ENCODE measurements at places on chromosomes 4 and X.

DNA sequence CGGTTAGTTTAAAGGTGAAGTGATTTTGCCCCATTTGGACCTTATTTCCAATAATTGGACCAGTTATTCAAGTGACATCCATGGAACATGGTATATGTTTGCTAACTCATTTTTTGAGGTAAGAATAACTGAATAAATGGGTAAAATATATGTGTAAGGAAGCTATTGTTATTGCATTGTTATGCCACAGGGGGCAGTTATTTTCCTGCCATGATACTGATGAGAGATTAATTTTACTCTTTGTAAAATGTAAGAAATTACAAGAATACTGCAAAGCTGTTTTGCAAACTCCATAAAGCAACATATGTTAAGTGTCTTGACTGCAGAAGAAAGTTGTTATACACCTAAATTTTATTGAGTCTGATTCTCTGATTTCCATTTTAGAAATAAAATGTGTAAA is 114.0 kb downstream of the IL1RAPL1 start:
- no peak for DNase-seq

GRCh38 chrX:27968352-27968751 is 12.9 kb downstream of the DCAF8L1 start:
- DNase-seq = no peak

DNA sequence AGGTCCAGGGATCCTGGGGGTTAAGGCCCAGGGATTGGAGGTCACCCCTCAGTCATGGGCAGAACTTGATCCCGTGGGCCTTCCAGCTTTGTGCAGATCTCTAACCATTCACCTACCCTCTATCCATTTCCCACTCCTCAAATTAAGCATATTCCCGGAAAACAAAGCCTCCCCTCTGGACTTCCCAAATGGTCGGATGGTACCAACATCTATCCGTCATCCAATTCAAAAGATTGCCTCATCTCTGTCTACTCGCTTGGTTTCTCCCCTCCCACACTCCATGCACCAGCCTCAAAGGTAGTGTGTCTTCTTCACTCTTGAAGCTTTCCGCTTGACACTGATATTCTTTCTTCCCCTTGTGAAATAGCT is 473 bp upstream of the BCLAF3 start:
- DNase-seq = no peak

GRCh38 chr4:36088542-36088941 is 155.8 kb downstream of the ARAP2 start:
- DNase-seq = no peak

DNA sequence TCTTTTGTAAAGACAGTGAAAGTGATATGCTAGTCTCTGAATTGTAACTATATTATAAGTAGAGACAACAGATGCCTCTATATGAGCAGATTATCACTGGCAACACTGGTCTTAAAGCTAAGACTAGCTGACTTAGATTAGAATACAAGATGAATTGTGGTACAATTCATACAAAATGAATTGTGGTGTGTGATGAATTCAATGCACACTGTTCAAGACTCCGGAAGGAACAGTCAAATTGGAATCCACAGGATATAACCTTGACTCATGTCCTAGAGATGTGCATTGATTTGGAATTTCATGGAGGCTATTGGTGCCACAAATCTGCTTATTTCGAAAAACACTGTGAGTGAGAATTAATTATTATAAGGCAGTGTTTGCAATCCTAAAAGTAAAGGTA is 701.8 kb downstream of the PCDH7 start:
- DNase-seq = no peak

- DNase-seq = peak; percentile 85
Observed at GRCh38 chr4:69910016-69910782, 20.7 kb upstream of the CSN1S1 start.

DNA sequence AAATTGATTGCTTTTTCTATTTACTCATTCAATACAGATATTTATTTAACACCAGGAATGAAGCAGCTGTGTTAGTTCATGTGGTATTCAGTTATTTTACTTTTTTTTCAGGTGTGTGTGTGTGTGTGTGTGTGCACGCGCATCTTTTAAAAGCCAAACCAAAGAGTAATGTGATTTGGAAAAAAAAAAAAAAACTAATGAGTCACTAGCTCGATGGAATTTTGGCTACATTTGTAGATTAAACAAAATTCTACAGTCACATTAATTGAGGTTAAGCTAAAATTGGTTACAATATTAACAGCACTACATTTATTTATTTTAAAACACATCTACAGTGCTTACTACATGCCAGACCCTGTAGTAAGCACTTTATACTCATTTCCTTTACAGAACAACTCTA is 66.8 kb downstream of the HHIP start:
- peak; percentile 68 for DNase-seq

DNA sequence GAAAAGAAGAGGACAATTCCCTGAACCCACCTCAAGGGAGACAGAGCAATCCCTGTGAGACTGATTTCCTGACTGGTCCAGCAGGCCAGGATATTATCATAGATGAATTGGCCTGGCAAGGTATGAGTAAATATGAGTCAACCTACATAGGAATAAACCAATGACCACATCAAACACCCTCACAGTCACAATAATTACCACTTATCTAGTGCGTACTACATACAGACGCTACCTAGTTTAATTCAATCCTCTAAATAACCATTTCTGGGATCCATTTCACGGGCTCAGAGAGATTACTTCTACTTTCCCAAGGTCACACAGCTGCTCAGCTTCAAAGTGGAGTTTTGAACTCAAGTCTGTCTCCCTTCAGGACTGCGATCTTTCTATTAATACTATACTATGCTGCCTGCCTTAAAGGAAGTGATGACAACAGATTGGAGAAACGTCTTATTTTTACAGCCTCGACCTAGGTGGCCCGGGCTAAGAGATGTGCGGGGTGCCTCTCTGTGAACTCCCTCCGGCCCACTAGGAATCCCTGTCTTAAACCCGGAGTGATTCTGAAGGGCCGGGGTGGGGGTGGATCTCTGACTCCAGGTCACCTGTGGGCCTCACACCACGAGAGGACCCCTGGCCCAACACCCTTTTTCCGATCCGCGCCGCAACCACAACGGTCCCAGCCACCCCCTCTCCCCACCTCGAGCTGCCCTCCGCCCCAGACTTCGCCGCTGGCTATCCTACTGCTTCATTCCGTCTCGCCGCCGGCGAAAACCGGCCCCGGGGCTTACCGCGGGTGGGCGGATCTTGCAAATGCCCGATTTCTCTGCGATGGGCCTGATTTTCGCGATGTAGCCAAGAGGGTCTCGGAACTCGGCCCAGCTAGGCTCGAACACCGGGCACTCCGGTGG is 800 bp downstream of the KDM5C start:
- peak; percentile 62 for DNase-seq

DNA sequence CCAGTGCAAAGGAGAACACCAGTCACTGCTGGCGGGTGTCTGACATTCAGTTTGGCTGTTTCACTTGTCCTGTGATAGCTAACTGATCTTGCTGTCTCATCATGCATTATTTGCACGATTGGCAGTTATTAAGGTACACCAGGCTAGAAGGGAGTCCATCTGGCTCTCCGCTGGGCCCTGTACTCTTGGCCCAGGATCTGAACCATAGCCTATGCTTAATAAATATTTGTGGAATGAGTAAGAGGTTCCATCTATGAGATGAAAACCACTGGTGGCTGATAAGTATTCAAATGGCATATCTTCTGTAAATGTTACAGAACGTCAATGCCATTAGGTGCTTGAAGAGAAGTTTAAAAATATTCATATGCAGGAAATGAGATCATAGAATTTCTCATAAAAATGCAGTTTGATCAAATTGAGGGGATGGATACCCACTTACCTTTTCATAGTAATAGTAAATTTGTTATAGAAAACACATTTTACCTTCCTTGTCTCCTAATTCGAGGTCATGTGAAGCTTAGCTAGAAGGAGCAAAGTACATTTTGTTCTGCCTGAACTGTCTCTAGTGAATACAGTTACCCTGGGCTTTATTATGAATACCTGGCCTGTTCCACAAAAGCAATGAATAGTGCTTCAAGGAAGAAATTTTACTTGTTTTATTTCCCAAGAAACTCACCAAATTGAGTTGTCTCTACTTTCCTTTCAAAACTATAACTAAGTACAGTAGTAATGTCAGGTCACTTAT is 213.5 kb downstream of the CBR4 start:
- peak; percentile 80 for DNase-seq

GRCh38 chrX:149516604-149517003 is 11.5 kb upstream of the IDS start:
- no peak for DNase-seq

- DNase-seq = no peak
Observed at GRCh38 chrX:17725181-17725580, 12.1 kb upstream of the SCML1 start.

DNA sequence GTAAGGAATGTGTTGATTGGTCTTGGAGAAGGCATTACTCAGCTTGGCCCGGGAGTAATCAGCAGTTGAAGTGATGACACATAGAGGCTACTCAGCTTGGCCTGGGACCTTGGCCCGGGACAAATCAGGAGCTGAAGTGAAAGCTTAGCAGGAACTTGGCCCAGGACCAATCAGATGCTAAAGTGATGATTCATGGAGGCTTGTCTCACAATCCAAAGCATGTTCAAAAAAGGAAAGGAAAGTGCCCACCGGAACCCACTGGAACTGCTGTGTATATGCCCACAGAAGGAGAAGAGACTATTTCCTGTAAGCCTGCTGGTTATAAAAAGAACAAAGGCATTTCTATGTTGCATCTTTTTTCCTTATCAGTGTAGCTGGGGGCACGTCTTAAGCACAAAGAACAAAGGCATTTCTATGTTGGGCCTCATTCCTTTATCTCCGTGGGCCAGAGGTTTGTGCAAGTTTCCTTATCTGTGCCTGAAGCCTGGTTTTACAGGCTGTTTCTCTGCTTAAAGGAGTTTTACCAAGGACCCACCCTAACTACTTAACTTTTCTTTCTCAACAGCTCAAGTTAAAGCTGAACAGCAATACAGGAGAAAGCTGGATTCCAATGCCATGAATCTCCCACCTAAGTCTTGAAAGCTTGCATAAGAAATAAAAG is 1176.7 kb downstream of the NLGN4X start:
- no peak for DNase-seq

DNA sequence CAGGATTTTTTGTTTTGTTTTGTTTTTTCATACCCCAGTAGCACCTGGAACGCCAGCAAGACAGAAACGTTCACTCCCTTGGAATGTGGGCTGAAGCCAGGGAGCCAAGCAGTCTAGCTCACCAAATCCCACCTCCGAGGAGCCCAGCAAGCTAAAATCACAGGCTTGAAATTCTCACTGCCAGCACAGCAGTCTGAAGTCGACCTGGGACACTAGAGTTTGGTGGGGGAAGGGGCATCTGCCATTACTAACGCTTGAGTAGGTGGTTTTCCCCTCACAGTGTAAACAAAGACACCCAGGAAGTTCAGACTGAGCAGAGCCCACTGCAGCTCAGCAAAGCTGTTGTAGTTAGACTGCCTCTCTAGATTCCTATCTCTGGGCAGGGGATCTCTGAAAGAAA is 99.6 kb upstream of the FGF16 start:
- peak; percentile 32 for DNase-seq

GRCh38 chr4:41874398-41874797 is 60.8 kb upstream of the TMEM33 start:
- no peak for DNase-seq

- DNase-seq = peak; percentile 29
Observed at GRCh38 chr4:86015412-86016350, 344.2 kb downstream of the MAPK10 start.

- DNase-seq = no peak
Observed at GRCh38 chr4:58175024-58175423, 1064.8 kb upstream of the IGFBP7 start.

- peak; percentile 64 for DNase-seq
Observed at GRCh38 chr4:153115322-153116290, 88.6 kb upstream of the TRIM2 start.

- no peak for DNase-seq
Observed at GRCh38 chrX:41118156-41118555, 32.9 kb downstream of the USP9X start.

- peak; percentile 33 for DNase-seq
Observed at GRCh38 chr4:27145597-27145996, 285.0 kb downstream of the STIM2 start.
